ENCODE measurements at places on chromosomes 1 and 21.

GRCh38 chr1:161824618-161825017, 58.5 kb downstream of the ATF6 start:
- no peak for DNase-seq

DNA sequence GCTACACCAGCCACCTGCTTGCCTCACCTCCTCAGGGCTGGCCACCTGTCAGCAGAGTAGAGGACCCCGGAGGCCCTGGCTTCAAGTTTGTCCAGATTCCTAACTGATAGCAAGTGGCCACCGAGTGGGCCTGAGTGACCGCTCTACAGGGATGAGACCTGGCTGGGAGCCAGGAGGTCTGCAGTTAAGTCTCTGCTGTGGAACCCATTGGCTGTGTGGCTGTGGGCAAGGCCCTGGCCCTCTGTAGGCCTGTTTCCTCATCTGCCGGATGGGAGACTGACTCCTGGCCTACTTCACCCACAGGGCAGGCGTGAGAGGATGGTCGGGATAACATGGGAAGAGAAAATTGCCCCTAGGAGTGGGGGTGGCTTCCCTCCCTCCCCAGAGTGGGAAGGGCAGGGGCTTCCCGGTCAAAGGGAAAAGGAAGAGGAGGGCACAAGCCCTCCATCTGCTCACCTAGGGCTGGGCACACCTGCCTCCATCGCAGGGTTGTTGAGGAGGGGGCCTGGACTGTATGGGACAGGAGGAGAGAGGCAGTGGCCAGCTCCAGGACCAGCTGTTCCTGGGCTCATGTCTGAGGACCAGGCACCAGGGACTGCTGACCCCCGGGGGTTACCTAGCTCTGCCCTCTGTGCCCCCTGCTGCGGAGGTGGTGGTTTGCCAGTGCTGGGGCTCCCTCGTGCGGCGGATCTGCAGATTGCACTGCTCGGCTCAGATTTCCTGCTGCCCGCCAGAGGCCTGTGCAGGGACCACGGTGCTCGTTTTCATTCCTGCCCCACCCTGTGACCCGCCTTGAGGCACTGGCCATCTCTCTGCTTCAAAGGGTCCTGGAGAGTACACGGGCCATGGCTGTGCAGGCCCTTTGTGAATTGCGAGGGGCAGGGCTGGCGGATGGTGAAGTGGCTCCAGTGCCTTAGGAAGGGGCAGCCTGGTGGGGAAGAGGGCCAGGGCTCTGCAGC, 9.1 kb upstream of the MTFR1L start:
- DNase-seq = peak; percentile 73

DNA sequence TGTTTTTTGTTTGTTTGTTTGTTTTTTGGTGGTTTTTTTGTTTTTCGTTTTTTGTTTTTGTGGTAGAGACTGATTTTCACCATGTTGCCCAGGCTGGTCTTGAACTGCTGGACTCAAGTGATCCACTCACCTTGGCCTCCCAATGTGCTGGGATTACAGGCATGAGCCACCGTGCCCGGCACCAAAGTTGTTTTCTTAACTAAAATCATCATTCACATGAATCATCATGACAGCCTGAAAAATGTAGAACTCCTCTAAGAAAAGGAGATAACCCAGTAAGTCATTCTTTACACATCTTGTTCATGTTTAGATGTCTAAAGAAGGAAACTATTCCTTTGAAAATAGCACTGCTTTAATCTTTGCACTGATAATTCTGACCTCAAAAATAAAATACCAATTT, 37.5 kb downstream of the DISP1 start:
- no peak for DNase-seq

- DNase-seq = peak; percentile 98
Measured at GRCh38 chr1:201713086-201713810, 115.7 kb upstream of the IPO9 start.

- DNase-seq = no peak
Measured at GRCh38 chr1:221237587-221237986, 358.3 kb downstream of the HLX start.

GRCh38 chr1:221742555-221743415, 896 bp upstream of the DUSP10 start:
- peak; percentile 94 for DNase-seq

DNA sequence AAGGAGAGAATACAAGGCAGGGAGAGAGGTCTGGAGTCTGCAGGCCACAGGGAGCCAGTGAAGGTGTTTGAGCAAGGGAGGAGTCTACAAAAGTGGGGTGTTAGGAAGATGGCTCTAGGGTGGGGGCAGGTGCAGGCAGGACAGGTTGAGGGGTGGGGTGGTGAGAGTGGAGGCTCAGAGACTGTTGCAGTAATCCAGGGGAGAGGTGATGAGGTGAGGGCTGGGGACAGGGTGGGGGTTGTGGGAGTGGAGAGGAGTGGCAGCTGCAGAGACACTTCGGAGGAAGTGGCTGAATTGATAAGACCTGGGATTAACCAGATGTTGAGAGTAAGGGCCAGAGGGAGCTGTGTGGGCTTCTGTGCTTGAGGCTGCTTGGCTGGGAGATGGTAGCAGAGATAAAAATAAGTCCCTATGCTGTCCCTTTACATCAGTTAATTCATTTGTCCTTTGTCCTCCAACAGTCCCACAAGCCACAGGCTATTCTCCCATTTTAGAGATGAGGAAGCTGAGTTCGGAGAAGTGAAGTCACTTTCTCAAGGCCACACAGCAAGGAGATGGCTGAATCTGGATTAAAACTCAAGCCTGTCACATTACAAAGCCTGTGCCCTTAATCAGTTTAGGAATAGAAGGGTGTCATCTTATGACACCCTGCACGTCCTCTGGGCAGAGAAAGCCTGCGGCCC, 54.8 kb upstream of the SYNC start:
- DNase-seq = no peak

GRCh38 chr1:6623269-6623965, 1.3 kb upstream of the THAP3 start:
- peak; percentile 95 for DNase-seq

DNA sequence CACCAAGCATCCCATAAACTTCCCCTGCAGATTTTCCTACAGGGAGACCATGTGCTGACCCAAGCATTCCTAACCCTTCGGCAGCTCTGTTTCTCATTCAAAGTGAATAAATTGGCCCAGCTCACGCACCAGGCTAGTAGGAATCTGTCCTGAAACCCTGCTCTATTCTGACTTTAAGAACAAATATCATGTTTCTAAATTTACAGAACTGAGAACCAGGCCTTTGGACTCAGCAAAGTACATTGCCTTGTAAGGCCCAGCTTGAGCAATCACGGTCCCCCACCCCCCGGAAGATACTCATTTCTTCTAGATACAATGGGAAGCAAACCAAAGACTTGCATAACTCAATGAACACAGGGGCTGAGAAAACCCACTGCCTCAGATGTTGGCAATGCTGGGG, 160.1 kb upstream of the NFIA start:
- DNase-seq = no peak

GRCh38 chr1:181044449-181044966, 10.7 kb downstream of the MR1 start:
- peak; percentile 17 for DNase-seq

DNA sequence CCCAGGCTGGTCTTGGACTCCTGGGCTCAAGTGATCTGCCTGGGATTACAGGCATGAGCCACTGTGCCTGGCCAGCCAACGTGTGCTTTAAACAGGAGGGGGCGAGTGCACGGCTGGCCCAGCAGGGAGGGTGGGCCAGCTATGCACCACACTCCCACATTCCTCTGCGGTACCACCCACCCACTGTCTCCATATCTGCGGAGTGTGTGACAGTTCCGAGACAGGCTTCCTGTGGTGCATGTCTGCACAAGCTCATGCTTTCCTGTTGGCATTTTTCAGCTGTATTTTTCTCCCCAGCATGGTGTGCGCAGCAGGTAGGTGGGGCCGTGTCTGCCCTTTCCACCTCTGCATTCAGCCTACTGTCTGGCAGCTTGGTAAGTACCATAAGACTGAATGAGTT, 183.3 kb downstream of the AJAP1 start:
- peak; percentile 40 for DNase-seq

GRCh38 chr1:231612393-231613089, 14.0 kb upstream of the DISC1 start:
- no peak for DNase-seq

DNA sequence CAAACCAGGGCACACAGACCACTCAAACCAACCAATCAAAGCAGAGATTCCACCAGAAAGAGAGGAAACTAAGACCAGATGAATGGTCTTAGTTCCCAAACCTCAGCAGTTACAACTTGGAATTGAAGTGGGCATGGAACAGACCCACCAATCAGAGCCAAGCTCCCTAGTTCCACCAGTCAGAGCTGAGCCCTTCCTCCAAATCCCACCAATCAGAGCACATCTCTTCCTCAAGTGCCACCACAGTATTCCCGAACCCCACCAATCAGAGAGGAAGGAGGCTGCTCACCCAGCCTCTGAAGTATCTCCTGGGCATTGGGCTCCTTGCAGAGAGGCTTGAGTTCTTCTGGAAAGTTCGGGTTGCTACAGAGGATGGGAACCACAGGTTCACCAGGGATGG, 1.4 kb downstream of the GUCA2A start:
- no peak for DNase-seq

DNA sequence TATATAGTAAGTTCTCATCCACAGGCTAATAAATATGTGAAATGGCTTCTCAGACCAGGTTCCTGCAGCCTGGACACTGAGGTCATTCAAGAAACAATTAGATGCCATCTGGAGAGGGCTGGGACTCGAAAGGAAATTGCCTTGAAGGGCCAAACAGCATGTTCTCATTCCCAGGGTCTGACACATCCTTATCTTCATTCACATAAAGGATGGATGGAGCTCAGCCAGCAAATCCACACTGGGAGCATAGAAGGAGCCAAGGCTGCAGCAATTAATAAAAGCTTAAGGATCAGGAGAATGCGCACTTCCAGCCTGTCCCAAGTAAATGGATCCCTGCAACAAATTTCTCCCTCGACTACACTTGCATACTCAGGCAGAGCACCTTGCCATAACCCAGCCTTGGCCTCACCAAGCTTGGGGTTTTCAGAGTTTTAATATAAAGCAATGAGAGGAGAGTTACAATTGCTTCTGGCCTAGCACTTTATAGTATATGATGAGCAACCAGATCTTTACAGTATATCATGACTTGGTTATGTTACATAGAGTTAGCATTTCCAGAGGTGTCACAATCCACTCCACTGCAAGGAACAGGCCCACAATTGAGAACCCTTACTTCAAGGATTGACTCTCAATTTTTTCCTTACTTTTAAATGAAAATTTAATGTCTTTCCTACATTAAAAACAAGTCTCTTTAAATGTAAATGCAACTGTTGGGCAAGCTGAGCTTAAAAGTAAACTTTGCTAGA, 55.9 kb downstream of the BCAR3 start:
- DNase-seq = peak; percentile 83

DNA sequence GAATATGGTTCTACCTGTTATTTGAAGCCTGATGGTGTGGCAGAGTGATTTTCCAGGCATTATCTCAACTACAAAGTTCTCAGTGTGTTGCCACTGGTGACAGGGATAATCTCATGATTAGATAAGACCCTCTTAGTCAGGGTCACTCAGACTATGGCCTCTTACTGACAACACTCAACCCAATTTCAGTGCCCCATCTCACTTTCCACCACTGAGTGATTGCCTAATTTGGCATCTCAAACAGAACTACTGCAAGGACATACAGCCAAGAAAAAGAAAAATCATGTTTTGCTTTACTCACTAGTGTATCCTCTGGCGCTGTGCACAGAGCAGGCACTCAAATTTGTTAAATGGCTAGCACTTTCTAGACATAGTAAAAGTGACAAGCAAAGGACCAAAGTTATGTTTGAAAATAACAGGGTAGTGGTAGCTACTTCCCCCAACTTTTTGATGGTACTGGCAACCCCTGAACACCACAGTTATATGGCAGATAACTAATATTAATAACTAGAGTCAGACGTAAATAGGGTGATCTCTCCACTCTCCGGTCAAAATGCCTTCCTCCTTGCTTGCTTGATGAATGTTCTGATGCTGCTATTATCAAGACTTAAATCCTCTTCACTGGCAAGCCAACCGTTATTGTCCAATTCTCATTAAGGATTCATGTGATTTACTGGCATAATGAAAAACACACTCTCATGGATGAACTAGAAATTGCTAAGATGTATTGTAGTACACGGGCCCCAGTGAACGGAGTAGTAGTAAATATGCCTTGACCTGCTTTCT, 37.1 kb upstream of the SLC30A10 start:
- DNase-seq = no peak

DNA sequence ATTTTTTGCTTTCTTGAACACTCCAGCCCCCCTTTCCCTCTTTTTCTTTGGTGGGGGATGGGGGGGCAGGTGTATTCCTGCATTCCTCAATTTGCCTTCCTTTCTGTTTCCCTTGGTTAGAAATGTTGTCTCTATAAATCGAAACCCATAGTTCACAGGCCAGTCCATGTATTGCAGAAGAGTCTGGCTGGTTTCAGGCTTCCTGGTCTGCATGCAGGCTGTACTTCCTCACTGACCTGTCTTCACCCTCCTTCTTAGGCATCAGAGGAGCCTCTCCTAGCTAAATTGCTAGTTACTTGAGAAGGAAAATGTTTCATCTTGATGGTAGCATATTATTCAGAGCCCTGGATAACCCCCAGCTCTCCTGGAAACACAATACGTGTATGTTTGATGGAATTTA, 140.0 kb downstream of the SPATA46 start:
- no peak for DNase-seq

Data from trophoblast cell (in vitro differentiated cells and primary cell).